GOT3 (cell line): ENCODE measurements at places on chromosomes 6 and 20.

- DNase-seq: peak; percentile 8
Measured at GRCh38 chr6:112780498-112781096, 433.5 kb downstream of the RFPL4B start.

DNA sequence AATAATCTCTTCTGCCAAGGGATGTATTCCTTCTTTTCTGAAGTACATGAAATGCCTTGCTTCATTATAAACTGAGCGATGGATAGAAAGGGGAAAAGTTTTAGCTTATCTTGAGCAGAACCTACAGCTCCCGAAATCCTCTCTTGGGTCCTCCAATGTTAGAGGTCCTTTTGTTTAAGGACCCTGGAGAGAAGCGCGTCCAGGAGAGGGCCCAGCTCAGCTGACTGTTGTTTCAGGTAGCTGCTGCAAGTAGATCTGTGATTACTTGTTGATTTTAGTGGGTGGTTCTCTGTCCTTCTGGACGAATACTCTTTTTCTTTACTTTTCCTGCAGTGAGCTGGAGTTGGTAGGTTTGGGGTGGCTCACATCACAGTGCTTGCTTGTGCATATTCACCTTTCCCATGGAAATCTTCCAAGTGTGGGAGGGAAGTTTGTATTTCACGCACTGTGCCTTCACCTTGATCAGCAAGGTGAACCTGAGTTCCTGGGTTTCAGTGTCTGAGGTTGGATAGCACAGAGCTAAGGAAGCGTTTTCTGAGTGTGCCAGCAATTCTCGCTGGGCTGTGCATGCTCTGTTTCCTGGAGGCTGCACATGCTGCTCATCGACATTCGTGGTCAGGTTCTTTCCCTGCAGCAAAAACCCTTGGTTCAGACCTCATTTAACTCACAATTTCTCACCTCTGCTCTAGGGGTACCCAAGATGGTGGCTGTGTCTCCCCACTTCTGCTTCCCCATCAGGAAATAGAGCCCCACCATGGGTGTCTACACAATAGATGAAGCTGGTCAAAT is 176.3 kb downstream of the JARID2 start:
- DNase-seq: no peak

DNA sequence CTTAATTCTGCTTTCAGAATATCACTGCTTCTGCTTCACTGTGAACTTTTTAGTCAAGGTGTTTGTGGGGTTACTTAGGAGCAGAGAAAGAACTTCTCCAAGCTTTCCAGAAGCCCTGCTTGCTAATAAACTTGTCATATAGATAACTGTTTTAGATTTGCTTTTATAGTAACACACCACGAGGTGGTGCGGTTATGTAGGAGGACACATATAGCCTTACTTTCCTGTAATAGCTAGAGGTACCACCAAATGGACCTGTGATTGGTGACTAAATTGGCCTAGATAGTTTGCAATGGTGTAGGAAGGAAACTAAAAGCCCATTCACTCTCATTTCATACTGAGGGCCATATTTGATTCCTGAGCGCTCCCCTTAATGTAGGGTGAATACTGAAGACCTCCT is 52.3 kb upstream of the BCLAF1 start:
- no peak for DNase-seq

DNA sequence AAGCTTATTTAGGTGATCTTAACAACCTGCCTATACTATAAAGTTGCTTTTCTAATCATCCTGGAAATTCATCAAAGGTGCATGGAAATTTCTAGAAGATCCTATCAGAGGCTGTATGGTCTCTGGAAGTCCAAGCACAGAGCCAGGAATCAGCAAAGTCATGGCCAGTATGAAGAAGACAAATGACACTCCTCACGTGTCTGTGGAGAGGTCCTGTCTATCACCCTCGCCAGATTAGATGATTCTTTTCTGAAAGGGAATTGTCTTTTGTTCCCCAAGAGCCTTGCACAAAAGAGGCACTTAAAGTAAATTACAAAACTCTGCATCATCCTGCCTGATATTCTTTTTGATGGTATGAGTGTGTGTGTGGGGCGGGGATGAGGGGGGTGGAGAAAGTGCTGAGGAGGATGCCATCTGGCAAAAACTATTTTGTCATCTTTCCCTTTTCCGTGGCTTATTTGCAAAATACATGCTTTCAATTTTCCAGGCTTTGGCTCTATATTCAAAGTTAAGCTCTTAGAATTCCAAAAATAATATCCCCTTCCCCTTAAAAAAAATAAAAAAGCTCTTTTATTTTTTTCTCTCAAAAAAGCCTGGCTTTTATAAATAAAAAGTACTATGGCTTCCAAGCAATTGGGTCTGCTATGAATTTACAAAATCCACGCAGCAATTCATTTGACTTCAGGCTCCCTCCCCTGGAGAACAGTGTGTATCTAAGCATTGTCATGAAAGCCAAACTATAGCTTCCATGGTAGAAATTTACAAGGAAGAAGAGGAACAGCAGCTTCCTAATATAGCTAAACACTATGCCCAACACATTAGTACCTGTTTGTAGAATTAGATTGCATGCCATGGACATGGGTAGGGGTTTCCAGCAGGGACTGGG is 185.2 kb upstream of the ARG1 start:
- DNase-seq: no peak

- no peak for DNase-seq
Measured at GRCh38 chr6:139407718-139408222, 33.3 kb upstream of the CITED2 start.
